Peyer's patch (tissue), 4 donors: ENCODE measurements at places on chromosomes 1 and 21. TPM values are rescaled to one million over a fixed set of nuclear protein-coding genes. Genes with fewer than 3 reads are reported as not detected.

DNA sequence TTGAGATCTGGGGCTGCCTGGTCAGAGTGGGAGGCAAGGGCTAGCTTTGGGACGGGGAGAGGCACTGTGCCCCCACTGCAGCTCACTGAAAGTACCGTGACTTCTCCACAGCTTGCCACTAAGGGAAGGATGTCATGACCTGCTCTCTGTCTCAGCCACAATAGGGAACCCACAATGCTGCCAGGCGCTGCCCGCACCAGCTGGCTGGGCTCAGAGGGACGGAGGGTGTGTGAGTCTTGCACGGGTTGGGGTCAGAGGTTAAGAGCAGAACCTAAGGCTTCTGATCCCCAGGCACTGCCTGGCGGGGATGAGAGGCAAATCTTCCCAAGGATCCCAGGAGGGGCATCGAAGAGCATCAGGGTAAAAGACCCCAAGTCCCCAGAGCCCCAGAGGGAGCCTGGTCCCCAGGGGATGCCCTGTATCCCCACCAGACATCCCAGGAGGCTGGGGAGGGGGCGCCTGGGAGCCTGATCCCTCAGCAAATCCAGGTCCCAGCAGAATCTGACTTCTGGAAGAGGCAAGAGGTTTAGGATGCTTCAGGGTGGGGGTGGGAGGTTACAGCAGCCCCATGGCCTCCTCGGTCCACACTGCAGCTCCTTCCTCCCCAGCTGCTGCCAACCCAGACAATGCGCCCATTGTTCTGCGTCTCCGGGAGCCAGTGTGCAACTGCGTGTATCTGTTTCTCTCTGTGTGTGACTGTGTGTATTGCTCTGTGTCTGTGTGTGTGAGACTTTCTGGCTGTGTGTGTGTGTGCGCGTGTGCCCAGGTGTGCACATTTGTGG is 2.0 kb upstream of the MARCKSL1 start:
- no peaks in the 10 kb centered on the region for H3K27me3 ChIP-seq
- H3K4me1 ChIP-seq, result peaks cover 22% of the 10 kb centered on the region
- no peaks in the 10 kb centered on the region for H3K36me3 ChIP-seq
- DNase-seq, result peak; percentile 65

Gene SYF2
- total RNA-seq, result 24.8 TPM

GRCh38 chr21:31874812-31875212 is 2.0 kb downstream of the HUNK start:
- peak overlapping the region; percentile 79 for H3K4me3 ChIP-seq
- no peaks in the 10 kb centered on the region for H3K27me3 ChIP-seq
- no peaks in the 10 kb centered on the region for H3K4me1 ChIP-seq
- no peaks in the 10 kb centered on the region for H3K36me3 ChIP-seq
- DNase-seq, result no peak

DNA sequence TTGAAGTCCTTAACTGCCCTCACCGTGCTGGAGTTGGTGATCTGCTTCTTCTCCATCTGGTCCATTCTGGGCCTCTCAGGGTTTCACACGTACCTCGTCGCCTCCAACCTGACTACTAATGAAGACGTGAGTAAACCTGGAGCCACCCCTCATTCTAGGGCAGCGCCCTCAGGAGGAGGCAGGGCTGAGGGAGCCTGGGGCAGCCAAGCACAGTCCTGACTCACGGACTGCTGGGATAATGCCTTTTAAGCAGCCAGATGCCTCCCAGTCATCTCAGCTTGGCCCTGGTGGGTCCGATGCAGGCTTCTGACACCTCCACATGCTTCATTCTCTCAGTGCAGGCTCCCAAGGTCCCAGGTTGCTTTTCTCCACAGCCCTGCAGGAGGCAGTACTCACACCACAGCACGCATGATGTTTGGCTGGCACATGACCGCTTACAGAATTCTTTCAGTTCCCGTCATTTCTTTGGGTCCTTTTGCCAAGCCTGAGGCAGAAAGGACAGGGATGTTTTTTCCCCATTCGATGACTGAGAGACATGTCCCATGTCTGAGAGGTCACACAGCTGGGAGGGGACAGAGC is 11.8 kb upstream of the SFN start:
- no peak for DNase-seq
- no peaks in the 10 kb centered on the region for H3K4me1 ChIP-seq
- no peak overlapping the region for H3K4me3 ChIP-seq
- no peaks in the 10 kb centered on the region for H3K27me3 ChIP-seq
- H3K27ac ChIP-seq, result no peak overlapping the region

Gene CHI3L2
- total RNA-seq, result 3.3 TPM

DNA sequence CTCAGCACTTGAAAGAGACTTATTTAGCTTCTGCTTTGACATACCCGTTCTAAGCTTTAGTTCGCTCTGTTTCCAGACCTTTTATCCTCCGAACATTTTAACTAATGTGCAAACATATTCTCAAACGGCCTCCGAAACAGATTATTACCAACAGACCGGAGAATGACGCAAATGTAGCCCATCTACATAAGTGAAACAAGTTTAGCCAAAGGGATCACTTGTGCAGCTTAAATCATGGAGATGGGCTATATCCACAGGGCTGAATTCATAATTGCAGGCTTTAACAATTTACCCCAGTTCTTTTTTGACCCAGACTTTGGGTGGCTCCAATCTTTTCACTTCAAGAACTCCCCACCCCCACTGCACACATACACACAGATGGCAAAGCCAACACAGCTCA is 119.7 kb downstream of the KCNH1 start:
- no peak for DNase-seq
- H3K27ac ChIP-seq, result no peak overlapping the region
- no peak overlapping the region for H3K4me3 ChIP-seq
- H3K4me1 ChIP-seq, result no peaks in the 10 kb centered on the region
- H3K27me3 ChIP-seq, result no peaks in the 10 kb centered on the region

- no peaks in the 10 kb centered on the region for H3K36me3 ChIP-seq
- no peak overlapping the region for H3K27ac ChIP-seq
- no peak overlapping the region for H3K4me3 ChIP-seq
- no peak for DNase-seq
- no peaks in the 10 kb centered on the region for H3K4me1 ChIP-seq
Observed at GRCh38 chr1:68958958-68959357, 462.1 kb upstream of the DEPDC1 start.

- H3K4me1 ChIP-seq, result peaks cover 7% of the 10 kb centered on the region
- no peak overlapping the region for H3K27ac ChIP-seq
- no peak for DNase-seq
- H3K27me3 ChIP-seq, result no peaks in the 10 kb centered on the region
- H3K36me3 ChIP-seq, result no peaks in the 10 kb centered on the region
- H3K4me3 ChIP-seq, result no peak overlapping the region
Observed at GRCh38 chr1:52424231-52424636, 19.8 kb downstream of the PRPF38A start.

- H3K4me3 ChIP-seq, result no peak within 1 kb of the TSS
- H3K36me3 ChIP-seq, result no peaks in the 10 kb centered on the region
Observed at GRCh38 chr1:247924868-247925267, at the start of gene OR2AJ1. Gene OR2AJ1 (plus strand): TSS chr1:247924889. CDS start chr1:247933769, 8,880 bp downstream.

Gene TRIM62
- 3.5 TPM for total RNA-seq

Gene ADAMTS1
- total RNA-seq, result 18.3 TPM

Gene MAEL
- not detected for total RNA-seq

Gene TMEM51
- total RNA-seq, result 3.3 TPM

DNA sequence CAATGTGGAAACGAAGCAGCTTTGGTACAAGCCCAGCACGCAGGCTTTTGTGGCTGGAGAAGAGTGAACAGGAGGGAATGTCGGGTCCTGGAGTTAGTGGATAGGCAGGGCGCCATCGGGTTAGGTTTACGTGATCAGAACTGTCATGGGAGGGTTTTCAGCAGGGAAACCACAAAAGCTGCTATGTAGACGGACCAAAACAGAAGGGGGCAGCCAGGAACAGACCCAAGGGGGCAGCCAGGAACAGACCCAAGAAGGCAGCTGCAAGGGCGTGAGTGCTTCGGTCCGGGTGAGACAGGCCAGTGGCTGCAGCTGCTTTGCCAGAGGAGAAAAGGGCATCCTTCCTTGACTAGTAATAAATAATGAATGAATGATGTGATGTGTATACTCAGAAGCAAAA is 77.5 kb upstream of the KIF1B start:
- no peak overlapping the region for H3K27ac ChIP-seq
- DNase-seq, result no peak
- H3K4me1 ChIP-seq, result no peaks in the 10 kb centered on the region
- H3K27me3 ChIP-seq, result no peaks in the 10 kb centered on the region
- no peak overlapping the region for H3K4me3 ChIP-seq

DNA sequence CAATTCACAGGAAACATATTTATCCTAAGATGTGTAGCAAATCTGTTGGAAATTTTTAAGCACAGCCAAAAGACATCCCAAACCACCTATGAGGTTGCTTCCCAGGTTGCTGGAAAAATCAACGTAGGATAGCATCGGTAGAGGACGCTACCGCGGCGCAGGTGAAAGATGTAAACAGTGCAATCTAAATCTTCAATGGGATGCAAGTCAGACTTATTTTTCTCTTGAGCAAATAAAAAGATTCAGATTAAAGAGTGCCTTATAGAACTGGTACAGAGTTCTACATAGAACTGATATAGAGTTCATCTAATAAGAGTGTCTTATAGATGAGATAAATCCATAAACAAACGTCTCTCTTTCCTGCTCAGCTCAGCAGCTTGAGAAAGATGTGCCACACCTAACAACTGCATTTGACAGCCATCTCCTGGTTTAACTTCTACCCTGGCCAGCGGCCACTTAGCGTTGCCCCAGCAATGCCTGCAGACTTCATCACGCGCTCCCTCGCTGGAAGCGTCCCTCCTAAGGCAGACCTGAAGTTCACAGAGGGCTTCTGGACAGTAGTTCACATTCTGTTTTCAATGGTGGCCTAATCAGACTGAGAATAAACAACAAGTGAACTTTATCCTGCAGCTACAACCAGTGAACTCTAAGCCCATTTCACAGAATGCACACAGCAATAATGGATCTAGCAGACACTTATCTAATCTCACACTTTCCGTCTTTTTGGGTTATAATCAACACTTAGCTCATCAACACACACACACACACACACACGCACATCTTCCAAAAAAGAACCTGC is 164.5 kb downstream of the TOMM20 start:
- H3K4me3 ChIP-seq, result no peak overlapping the region
- peaks cover 64% of the 10 kb centered on the region for H3K4me1 ChIP-seq
- peak overlapping the region; percentile 97 for H3K27ac ChIP-seq
- DNase-seq, result peak; percentile 19
- no peaks in the 10 kb centered on the region for H3K36me3 ChIP-seq

- H3K27ac ChIP-seq, result no peak overlapping the region
- no peak overlapping the region for H3K4me3 ChIP-seq
- DNase-seq, result no peak
- no peaks in the 10 kb centered on the region for H3K4me1 ChIP-seq
Observed at GRCh38 chr1:29290414-29290985, 54.2 kb downstream of the PTPRU start.

DNA sequence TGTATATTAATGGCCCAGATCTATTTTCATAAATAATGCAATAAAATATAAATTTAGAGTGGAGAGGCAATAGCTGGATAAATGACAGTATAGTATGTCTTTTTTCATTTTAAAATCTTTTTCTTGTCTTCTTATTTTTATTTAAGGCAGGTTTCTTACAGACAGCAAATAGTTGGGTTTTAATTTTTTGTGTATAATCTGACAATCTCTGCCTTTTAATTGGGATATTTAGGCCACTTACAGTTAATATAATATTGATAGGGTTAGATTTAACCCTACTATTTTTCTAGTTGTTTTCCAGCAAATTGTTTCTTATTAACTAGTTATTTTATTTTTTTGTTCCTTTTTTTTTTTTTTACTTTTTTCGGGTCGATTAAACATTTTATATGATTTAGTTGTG is 23.3 kb upstream of the KCTD3 start:
- H3K36me3 ChIP-seq, result no peaks in the 10 kb centered on the region
- no peaks in the 10 kb centered on the region for H3K4me1 ChIP-seq
- DNase-seq, result no peak
- no peak overlapping the region for H3K4me3 ChIP-seq
- no peaks in the 10 kb centered on the region for H3K27me3 ChIP-seq
- no peak overlapping the region for H3K27ac ChIP-seq

DNA sequence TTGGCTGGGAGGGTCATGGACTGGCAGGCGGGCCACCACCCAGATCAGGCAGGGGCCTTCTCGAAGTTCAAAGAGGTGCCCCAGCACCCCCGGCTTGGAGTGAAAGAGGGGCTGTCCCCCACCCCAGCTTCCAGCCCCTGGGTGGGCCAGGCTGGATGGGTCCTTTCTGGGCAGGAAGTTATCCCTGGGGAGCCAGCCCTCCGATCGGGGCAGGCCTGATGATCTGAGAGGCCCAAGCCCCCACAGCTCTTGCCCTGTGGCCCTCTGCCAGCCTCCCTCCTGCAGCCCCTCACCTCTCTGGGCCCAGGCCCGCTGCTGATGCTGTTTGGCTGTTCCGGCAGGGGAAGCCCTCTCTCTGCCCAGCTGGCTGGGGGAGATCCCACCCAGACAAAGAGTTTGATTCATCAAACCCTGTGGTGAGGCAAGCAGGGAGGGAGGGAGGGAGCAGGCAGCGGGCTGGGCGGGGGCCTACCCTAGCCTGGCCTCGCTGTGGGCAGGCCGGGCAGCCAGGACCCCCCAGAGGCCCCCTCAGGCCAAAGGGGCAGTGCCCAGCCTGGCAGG is 2.5 kb downstream of the ARHGEF19 start:
- no peak for DNase-seq
- H3K36me3 ChIP-seq, result no peaks in the 10 kb centered on the region
- no peak overlapping the region for H3K27ac ChIP-seq
- H3K27me3 ChIP-seq, result no peaks in the 10 kb centered on the region

DNA sequence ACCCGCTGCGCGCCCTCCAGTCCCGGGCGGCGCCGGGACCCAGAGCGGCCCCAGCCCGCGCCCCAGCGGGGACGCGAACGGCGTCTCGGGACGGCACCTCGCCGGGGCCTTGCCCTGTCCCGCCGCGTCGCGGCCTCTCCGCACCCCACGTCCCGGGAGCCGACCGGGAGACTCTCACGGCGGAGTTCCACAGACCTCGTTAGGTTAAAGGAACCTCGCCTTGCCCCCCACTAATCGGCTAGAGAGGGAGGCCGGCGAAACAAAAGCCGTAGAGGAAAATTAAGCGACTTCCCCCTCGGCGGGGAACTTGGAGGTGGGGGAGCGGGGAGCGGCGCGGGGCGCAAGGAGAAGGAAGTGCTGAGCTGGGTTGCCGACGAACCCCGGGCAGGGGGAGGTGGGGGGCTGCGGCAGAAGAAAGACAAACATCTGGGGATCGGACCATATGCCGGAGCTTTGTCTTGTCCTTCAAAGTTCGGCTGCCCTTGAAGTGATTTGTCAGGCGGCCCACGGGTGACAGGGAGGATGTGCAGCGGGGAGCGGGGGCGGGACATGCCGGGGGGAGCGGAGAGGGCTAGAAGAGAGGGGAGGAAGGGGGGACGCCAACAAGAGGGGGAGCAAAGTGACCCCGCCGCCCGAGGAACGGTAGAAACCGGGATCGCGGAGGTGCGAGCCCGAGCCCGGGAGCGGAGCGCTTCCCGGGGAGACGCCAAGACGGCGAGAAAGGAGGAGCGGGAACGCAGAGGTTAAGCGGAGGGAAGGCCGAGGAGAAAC is 120.0 kb upstream of the RRP15 start:
- H3K27me3 ChIP-seq, result no peaks in the 10 kb centered on the region
- H3K4me1 ChIP-seq, result no peaks in the 10 kb centered on the region
- H3K4me3 ChIP-seq, result peak overlapping the region; percentile 58

- H3K4me3 ChIP-seq, result no peak overlapping the region
- H3K27me3 ChIP-seq, result no peaks in the 10 kb centered on the region
- H3K36me3 ChIP-seq, result no peaks in the 10 kb centered on the region
- H3K27ac ChIP-seq, result no peak overlapping the region
Observed at GRCh38 chr1:110687250-110687649, 12.5 kb upstream of the KCNA3 start.

Gene HSD3B2
- not detected for total RNA-seq

Gene ANGPTL3
- total RNA-seq, result not detected

Gene OR2AK2
- total RNA-seq, result not detected

GRCh38 chr21:14762734-14763694 is 216.9 kb upstream of the SAMSN1 start:
- peak overlapping the region; percentile 79 for H3K27ac ChIP-seq
- H3K27me3 ChIP-seq, result no peaks in the 10 kb centered on the region
- H3K4me1 ChIP-seq, result no peaks in the 10 kb centered on the region
- no peak for DNase-seq
- peak overlapping the region; percentile 9 for H3K4me3 ChIP-seq
- H3K36me3 ChIP-seq, result no peaks in the 10 kb centered on the region

Gene ZYG11A
- not detected for total RNA-seq

Gene CFHR2
- total RNA-seq, result not detected
